Left hindlimb (tissue), 1 donor: ENCODE measurements at places on chromosomes 3 and 15.

GRCh38 chr15:91609966-91610365, 243.5 kb upstream of the SLCO3A1 start:
- DNase-seq: peak; percentile 37

DNA sequence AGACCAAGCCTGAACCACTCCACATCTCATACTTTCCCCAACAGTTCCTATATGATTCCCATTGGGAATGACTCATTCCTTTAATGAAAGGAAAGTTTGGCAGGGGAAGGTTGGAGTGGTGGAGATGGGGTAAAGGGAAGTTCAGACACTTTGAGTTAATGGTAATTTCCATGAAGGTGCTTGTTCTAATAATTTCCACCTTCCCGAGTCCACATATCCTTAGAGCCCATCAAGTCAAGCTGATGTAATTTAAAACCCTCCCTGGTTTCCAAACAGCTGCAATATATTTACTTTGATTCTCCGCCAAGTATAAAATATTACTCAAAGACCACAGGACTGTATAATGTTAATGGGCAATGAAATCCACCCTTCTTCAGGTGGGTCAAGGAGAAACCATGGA, 95.0 kb upstream of the GALNT15 start:
- DNase-seq: no peak

DNA sequence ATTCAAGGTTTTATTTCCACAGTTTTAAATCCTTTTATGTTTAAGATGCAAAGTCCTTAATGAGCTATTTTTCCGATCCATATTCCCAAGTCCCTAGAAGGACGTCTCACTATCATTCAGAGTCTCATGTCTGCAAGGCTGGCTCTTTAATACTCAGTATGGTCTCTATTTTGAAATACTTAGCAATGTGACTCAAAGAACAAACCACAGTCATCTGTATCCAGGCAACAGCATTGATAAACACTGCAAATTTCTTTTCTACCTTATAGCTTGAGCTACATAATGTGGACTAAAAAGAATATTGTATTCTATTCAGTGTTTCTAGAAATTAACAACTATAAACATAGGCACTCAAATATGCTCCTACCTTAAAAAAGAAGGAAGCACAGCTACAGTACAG, 588.3 kb upstream of the NAALADL2 start:
- DNase-seq: no peak

DNA sequence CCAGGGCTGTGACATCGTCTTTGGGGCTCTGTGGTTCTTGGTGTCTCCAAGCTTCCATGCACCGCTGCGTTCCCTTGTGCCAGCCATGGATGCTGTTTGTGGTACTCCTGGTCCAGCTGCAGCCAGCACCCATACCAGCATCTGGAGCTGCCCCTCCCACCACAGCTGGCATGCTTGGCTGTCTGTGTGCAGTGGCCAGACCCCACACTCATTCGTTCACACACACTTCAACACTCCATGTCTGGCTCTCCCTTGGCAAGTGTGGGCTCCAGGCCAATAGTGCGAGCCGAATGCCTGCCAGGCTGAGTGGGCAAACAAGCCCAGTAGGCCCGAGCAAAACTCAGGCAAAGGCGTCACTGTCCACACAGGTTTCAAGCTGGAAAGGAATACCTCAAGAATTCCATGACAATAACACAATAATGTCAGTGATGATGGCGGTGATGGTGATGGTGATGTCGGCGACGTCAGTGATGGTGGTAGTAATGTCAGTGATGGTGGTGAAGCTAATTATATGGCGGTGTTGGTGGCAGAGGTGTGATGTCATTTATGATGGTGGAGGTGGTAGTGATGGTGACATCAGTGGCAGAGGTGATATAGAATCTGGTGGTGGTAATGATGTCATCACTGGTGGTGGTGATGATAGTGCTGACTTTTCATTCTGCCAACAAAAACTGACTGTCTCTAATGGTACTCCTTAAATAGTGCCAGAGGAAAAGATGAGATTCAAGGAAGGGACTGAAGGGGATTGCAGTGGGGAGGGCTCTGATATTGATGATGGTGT, 19.3 kb downstream of the TBC1D21 start:
- DNase-seq: no peak

- no peak for DNase-seq
Observed at GRCh38 chr15:80395616-80396015, 8.6 kb upstream of the ARNT2 start.

GRCh38 chr3:110378481-110378880, 693.1 kb upstream of the NECTIN3 start:
- DNase-seq: no peak
